ENCODE measurements at places on chromosomes 16 and 17.

DNA sequence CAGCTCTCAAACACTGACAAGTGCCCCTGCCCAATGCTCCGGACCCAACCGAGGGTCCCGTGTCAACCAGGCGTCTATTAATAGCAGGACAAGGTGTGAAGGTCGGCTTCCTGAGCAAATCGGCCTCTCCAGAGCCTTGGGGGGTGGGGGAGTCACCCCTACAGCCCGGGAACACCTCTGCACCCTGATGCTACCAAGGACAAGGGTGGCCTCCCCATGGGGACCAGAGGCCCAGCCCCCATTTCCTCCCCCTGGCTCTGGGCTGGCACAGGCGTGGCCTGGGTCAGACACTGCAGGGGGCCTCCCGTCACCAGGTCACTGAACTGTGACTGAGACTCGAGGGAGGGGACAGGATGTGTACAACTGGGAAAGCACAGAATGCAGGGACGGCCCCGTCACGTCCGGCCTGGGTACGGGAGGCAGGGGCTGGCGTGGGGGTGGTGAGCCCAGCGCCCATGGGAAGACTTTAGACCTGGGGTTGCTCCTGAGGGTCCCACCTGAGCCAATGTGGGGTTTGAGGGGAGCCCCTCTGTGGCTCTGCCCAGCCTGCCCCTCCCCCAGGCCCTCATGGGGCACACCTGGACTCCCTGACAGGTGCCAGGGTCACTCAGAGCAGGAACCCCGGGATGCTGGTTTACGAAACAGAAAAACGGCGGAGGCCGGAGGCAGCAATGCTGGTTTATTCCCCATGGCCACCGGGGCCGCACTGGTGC lies 579 bp upstream of the CYBA start:
- no peak for DNase-seq

DNA sequence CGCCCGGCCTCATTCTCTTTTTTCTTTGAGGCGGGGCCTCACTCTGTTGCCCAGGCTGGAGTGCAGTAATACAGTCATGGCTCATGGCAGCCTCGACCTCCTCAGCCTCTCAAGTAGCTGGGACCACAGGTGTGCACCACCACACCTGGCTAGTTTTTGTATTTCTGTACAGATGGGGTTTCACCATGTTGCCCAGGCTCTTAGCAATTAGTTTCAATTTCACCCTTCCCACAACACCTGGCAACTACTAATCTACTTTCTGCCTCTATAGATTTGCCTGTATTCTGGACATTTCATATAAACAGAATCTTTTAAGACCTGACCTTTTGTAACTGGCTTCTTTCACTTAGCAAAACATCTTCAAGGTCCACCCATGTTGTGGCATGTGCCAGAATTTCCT lies 8.0 kb upstream of the NT5M start:
- no peak for DNase-seq

GRCh38 chr16:88700636-88701482 lies 5.3 kb downstream of the RNF166 start:
- peak; percentile 42 for DNase-seq

DNA sequence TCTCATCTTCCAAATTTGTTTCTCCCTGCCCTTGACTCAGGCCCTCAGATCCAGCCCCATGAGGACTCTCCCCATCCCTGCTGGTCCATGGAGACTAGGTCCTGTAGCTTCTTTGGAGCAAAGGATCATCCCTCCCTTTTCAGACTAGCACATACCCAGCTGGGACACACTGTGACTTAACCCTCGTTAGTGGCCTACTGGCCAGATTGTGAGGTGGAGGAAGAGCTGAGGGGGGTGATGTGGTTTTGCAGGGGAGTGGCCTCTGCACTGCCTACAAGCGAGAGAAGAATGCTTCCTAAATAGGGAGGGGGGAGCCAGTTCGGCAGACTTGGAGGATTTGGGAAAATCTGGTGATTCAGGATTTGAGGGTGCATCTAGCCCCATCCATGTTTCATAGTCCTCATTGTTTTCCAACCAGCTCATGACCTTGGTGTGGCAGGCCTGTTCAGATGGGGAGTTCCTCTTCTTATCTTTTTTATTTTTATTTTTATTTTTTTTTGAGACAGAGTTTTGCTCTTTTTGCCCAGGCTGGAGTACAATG lies 47.8 kb upstream of the SLC47A1 start:
- no peak for DNase-seq

DNA sequence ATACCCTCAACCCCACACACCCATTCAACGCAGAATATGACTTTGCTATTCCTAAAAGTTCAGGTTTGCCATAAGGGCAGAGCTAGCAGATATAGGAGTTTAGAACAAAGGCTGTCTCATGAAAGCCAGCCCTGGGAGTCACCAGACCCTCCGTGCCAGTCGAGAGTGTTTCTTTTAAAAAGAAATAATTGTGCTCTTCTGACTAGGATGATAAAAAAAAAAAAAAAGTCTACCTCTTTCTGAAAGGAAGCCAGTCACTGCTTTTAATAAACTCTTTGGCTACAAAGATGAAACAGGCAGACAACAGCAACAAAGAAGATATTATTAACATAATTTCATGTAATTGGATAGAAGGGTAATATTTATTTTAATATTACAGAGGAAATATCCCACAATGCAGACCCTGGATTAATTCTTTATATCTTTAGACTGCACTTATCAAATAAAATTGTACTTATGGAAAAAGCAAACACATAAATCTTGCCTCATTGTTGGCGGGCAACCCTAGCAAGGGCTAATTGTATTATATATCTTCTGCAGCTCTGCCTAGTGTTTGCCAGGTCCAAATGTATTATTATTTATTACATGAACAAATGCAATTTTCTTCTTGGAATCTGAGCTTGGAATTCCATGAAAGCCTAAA lies 277.5 kb upstream of the DYNLRB2 start:
- DNase-seq: no peak

GRCh38 chr17:79203016-79203415 lies 128.4 kb downstream of the ENGASE start:
- DNase-seq: no peak

DNA sequence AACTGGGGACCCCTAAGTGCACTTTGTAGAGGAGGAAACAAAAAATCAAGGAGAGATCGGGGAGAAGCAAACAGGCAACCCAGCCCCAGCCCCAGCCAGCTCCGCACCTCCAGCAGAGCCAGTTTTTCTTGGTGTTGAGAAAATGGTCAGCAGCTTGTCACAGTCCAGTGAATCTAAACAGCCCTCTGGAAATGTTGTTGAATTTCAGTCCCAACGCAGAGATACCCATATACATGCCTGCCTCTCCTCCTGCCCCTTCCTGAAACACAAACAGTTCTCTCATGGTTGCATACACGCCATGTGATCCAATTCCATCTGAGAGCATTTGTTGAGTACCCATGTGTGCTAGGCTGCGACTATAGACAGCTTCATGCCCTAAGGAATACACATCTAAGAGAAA lies 42.4 kb upstream of the LHX1 start:
- DNase-seq: no peak

DNA sequence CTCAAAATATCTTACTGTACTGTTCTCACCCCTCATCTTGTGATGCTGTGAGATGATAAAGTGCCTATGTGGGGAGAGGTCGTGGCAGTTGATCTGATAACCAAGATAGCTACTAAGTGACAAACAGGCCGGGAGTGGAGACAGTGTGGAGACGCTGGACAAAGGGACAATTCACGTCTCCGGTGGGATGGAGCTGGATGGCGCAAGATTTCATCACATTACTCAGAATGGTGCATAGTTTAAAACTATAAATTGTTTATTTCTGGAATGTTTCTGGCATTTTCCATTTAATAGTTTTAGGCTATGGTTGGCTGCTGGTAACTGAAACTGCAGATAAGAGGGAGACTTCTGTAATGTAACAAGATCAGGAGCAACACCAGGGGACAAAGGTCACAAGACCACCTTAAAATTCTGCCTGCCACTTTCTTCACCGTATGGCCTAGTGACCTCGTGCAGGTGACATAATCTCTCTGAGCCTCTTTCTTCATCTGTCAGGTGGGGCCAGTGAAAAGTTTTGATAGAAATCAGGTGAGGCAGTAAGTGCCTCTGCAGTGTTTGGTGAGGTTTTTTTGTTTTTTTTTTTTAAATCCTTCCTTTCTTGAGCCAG lies 54.4 kb upstream of the LGALS9 start:
- DNase-seq: no peak

GRCh38 chr16:16996827-16997226 lies 473.9 kb downstream of the XYLT1 start:
- no peak for DNase-seq

GRCh38 chr16:85829171-85829719 lies 29.8 kb downstream of the COX4I1 start:
- DNase-seq: no peak

GRCh38 chr17:55219934-55220333 lies 44.8 kb upstream of the HLF start:
- no peak for DNase-seq

DNA sequence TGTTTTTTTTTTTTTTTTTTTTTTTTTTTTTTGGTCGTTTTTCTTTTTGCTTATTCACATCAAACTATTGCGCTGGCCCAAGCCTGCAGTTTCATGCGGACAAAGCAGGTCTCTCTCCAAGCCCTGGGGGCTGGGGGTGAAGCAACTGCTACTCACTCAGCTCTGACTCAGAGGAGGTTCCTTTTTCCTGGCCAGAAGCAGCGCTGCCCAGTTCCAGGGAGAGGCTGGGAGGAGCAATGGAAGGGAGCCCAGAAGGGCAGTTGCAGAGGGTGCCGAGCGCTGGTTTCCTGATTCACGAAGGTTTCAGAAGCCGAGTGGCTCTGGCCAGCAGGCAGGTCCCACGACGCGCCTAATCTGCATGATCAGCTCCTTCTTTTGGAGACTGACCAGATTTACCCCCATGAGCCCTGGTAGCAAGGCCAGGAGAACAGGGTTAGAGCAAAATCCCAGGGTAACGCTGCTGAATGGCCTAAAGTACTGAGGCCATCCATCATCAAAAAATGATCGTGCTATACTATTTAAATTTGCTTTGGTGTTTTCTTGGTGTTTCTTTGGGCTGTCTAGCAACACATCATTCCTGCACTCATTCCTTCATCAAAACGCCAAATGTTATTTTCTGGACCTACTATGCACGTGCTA lies 144.7 kb upstream of the SOX9 start:
- DNase-seq: peak; percentile 89

DNA sequence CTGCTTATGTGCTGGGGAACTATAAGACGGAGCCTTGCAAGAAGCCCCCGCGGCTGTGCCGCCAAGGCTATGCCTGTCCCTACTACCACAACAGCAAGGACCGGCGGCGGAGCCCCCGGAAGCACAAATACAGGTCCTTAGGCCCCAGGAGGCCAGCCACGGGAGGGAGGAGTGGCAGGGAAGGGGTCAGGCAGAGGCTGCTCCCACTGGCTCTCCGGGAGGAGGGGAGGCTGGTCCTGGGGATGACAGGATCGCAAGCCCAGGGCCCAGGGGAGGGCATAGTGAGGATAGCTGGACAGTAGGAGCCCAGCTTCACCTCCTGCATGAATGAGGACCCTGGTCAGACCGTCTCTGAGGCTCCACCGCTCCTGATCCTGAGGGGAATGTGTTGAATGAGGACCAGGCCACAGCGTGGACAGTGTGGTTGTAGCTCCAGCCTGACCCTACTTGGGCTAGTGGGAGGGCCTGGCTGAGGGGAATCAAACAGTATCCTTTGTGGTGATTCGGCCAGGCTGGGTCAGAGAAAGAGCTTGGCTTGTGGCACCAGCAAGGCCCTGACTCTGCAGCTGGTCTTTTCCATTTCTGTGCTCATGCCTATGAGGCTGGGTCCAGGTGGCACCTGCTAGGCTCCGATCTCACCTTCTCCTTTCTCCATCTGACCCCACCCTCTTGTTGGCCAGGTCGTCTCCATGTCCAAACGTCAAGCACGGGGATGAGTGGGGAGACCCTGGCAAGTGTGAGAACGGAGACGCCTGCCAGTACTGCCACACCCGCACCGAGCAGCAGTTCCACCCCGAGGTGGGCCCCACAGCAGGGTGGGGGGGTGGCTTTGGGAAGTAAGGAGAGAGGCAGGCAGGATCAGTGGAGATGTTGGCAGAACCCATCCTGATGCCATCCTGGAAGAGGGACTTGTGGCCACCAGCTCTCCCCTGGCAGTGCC lies 28.7 kb downstream of the UNK start:
- DNase-seq: no peak

DNA sequence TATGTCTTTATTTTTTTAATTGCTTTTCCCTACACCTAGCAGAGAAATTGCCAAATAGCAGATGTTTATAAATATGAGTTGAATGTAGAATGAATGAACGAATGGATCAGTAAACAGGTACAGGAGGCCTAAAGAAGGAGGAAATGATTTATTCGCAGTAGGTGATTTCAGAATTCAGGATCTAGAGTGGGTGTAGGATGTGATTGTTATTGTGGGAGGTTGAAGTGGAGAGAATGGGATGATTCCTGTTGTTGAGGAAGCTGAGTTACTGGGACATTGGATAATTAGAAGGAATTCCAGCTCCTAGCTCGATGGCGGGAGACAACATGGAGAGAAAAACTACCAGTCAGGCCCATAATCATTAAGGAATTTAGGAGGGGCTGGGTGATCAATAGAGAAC lies 42.2 kb downstream of the MRTFB start:
- DNase-seq: no peak

DNA sequence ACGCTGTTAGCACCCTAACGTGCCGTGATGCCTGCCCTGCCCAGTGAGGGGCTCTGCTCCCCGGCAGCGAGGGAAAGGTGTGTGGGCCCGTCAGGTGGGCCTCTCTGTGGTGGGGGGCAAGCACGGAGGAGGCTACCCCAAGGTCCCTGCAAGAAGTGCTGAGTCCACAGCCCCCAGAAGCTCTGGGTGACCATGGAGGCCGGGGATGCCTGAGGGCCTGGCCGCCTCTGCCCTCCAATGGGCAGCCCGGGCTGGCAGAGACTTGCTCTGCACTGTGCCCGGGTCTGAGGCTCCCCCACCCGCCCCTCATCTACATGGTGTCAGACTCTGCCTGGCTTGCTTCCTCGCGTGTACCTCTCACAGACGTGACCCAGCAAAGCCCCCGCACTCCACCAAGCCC lies 12.2 kb downstream of the SLC38A10 start:
- no peak for DNase-seq

GRCh38 chr16:85782451-85782850 lies 16.9 kb downstream of the EMC8 start:
- no peak for DNase-seq

DNA sequence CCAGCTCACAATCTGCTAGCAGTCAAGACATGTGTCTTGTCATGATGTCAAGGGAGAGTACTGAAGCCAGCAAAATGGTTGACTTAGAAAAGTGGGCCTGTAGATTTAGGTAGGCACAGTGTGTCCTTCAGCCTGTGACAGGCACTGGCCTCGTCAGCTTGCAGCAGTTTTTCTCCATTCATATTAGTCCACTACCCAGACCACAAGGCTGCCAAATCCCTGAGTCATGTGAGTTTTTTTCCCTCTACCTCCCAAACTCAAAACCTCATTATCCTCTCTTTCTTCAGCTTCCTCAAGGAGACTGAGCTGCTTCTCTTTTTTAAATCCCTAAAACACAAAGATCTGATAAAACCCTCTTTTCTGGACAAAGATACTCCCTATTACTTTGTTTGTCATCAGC lies 102.6 kb upstream of the HS3ST3A1 start:
- DNase-seq: peak; percentile 52
